ENCODE measurements at places on chromosomes 1 and 21.

DNA sequence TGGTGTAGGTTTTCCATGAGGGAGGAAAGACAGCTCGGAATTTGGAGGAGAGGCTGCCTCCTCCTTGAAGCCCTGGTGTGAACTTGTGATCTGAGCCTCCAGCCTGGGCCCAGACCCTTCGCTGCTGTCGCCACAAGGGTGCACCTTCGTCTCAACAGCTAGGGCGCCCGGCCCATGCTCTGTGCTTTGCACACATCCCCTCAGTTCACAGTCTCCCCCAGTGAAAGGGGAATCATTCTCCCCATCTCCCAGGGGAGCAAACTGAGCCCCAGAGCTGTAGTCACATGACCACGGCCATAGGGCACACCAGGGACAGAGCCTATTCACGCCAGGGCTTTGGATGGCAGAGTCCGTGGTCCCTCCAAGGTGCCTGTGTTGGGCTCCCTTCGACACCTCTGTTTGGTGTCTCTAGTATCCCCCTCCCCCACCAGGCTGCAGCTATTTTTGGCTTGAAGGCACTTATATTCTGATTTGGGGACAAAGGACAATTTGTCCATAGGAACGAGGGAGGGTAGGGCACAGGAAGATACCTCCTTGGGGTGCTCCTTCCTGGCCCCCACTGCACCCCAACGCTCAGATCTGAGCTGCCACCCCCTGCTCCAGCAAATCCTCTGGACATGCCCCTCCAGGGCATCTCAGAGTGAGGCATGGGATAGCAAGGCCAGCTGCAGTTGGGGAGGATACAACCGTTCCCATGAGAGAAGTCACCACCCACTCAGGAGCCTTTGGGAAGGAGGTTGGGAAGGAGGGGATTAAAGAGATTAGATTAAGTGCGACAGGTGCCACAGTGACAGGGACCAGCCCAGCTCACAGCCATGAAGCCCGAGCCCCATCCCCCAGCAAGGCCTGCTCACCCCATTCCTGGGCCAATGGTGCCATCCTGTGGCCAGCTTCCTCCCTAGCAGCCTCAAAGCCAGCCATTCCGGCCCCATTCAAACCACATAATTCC is 15.7 kb downstream of the MATN1 start:
- no peak for DNase-seq

DNA sequence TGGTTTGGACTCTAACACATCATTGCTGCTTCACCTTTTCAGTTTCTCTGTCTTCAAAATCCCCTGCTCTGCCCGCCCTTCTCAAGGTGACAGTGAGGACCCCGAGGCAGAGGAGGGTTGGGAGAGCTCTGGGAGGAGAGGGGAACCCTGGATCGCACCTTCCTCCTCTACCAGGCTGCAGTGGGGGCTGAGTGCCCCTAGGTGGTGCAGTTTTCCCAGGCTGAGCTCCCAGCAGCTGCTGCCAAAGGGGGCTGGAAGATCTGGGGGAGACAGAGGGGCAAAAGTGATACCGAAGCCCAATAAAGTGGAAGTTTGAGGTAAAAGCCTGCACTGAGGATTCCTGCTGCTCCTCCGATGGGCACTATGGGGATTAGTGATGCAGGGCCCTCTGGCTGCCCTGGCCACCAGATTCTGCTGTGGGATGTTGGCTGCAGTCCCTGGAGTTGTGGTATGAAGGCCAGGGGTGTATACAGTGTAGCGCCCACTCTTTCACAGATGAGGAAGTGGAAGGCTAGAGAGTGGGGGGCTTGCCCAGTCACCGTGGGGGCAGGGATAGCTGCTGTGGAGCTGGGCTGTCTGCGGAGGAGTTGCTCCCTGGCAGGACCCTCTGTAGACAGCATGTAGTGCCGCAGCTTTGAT is 40.7 kb upstream of the SCMH1 start:
- no peak for DNase-seq

- DNase-seq = no peak
These were observed 153.3 kb upstream of the BEND5 start for GRCh38 chr1:48930011-48930410.

DNA sequence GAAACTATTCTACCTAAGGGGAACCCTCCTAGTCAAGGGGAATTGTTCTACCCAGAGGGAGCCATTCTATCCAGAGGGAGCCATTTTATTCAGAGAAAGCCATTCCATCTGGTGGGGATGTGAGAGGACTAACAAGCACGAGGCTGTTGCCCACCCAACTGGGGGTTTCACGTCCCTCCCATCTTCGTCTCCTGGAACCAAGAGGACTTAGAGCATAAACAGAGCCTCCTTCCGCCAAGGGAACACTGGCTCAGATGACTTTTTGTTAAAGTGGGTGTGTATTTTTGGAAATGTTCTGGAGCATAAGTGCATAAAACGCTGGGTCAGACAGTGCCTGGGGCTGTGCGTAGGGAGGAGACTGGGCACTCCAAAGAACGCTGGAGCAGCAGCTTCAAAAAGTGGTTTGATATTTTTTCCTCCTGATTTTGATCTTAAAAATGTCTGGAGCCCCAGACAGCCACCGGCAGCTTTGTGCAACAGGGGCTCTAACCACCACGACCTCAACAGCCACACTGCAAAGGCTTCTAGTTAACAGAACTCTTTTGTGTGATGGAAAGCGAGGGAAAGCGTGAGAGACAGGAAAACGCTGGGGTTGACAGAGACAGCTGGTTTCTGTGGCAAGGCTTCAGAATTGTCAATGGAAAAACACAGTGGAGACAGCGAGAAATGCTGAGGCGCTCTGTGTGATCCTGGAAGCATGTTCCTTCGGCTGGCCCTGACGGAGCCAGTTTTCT is 363.6 kb upstream of the CAMK1G start:
- DNase-seq = no peak

DNA sequence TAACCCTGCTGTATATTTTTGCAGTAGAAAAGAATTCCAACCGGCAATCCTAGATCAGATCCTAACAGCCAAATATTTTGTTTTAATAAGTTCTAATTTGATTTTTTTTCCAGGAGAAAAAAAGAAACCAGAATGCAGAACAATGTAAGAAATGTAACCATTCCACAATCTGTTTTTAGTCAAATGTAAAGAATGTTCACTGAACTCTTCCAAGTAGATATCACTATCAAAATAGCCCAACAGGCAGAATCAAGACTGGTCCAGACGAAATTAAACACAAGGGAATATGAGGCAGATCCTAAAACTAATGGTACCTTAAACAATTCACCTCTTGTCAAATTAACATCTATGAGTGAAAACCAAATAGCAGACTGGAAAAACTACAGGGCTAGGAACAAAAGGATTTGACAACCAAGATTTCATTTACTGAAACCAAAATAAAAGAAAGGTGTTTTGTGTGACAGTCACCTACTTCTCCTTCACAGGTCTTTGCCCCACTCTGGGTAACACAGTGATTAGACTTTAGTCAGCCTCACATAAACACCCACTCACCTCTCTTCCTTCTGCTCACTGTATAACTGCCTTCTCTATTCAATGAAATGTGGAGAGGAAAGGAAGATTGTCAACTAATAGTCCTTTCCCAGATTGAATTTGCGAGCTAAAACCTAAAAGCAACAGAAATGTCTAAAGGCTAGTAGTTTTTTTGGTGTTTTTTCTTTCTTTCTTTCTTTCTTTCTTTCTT is 137.9 kb downstream of the FAF1 start:
- DNase-seq = no peak

Measured in AG09309 (cell line).